ENCODE measurements at places on chromosomes 6 and 20.

- peak; percentile 63 for DNase-seq
Observed at GRCh38 chr6:3026791-3027626, 27.3 kb downstream of the NQO2 start.

- DNase-seq: no peak
Observed at GRCh38 chr20:56964901-56965300, 301.5 kb downstream of the BMP7 start.

DNA sequence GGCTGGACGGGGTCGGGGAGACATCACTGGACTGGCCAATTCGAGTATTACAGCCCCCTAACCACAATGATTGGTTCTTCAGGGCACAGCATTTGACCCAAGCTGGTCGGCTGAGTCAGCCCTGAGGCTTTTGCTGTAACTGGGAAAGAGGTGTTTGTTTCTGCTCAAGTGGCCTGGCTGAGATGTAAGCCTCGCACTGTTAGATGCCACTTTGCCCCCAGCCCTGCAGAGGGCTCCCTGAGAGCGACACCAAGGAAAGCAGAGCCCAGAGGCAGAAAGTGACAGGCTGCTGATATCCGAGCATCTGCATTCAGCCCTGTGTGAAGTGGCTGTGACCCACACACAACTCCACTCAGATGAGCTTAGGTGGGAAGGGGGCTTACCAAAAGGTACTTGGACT is 19.4 kb downstream of the ERGIC3 start:
- DNase-seq: no peak

GRCh38 chr20:18154342-18154741 is 16.7 kb downstream of the KAT14 start:
- no peak for DNase-seq

- no peak for DNase-seq
Observed at GRCh38 chr6:30879684-30880427, 4.5 kb upstream of the DDR1 start.

GRCh38 chr6:3768502-3768901 is 17.0 kb upstream of the PXDC1 start:
- no peak for DNase-seq

DNA sequence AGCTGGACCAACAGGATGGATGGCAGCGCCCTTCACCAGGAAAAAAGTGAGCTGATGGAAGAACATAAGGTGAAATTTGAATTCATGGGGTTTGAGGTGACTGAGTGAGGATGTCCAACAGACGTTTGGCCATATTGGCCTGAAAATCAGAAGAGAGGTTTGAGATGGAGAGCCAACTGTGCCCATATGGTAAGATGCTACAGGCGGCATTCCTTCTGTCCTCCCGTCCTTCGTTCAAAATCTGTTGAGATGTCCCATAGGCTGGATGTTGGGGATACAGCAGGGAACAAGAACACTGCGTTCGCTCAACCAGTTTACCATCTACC is 468 bp upstream of the CMTR1 start:
- DNase-seq: no peak

- peak; percentile 33 for DNase-seq
Observed at GRCh38 chr6:105880030-105880492, 206.1 kb upstream of the PRDM1 start.

GRCh38 chr6:32105433-32105832 is 3.7 kb downstream of the TNXB start:
- no peak for DNase-seq

Data from GM12878 (cell line).